ENCODE measurements at places on chromosomes 2 and 18.

DNA sequence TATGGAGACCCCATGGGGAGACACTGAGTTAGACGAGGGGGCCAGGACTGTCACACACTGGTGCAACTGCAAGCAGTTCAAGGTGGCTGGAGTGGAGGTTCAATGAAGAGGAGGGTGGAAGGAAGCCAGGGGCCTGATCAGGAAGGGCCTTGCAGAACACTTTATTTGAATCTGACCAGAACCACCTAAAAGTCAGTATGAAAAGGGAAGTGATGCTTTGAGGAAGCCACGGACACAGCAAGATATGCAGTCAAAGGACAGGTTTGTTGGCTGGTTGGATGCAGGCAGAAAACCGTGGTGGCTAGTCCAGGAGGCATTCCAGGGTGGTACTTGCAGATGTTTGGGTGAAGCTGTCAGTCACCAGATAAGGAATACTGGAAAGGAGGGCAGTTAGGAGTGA is 3.5 kb upstream of the FAM124B start:
- no peak for DNase-seq

DNA sequence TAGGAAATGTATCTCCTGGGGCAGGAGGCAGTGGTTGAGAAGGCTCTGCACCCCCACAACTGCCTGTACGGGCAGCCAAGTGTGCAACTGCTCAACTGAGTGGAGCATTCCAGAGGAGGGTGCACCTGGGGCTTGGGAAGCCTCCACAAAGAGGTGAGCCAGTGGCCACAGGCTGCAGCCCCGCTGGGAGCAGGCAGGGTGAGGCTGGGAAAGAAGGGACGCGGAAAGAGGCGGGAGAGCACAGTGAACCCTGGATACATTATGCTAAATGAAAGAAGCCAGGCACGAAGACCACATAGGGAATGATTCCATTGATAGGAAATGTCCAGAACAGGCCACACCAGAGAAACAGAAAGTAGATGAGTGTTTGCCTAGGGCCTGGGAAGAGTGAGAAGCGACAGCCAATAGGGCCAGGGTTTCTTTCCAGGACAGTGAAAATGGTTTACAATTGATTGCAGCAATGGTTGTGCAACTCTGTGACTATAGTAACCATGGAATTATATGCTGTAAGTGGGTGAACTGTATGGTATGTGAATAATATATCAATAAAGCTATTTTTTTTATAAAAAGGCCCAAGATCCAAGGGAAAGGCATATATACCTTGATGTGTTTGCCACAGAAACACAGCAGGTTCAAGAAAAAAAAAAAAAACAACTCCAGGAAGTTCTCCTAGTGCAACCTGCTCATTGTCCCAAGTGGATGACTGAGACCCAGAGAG is 82.4 kb downstream of the DDX1 start:
- DNase-seq: no peak

GRCh38 chr2:109202486-109202885 is 73.5 kb downstream of the SH3RF3 start:
- DNase-seq: no peak

- DNase-seq: no peak
Measured at GRCh38 chr2:201882353-201883090, 76.2 kb downstream of the CDK15 start.

- DNase-seq: no peak
Measured at GRCh38 chr18:13394801-13395200, 176.2 kb downstream of the LDLRAD4 start.

- no peak for DNase-seq
Measured at GRCh38 chr2:133847591-133847990, 279.3 kb upstream of the NCKAP5 start.

- DNase-seq: no peak
Measured at GRCh38 chr18:40878371-40878770, 1076.7 kb upstream of the PIK3C3 start.

GRCh38 chr2:143635936-143636335 is 506.7 kb downstream of the ARHGAP15 start:
- no peak for DNase-seq

DNA sequence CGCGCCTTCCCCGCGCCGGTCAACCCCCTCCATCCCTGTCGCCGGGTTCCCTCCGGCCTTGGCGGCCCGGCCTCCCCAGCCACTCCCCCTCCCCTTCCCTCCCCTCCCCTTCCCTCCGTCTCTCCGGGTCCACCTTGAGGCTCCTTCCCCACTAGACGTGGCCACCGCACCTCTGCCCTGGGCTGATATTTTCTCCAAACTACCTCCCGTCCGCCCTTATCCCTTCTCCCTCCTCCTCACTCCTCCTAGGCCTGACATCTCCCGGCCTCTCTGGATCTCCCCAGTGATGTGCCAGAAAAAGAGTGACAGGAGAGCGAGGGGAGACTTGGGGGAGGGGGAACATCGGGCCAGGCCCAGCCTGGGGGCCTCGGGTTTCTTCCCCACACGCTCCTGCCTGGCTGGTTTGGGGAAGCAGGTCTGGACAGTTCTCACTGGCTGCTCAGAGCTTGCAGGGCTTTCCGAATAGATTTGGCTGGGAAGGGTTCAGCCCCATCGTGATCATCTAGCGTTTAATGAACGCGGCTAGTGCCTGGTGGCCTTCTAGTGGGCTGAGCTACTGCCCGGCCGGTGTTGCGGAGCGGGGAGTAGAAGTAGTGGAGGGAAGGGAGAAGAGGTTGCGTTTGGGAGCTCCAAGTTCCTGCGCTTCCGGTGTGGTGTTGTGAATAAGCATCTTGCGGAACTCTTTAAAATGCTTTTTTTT is 641 bp downstream of the MAPRE3 start:
- no peak for DNase-seq

- no peak for DNase-seq
Measured at GRCh38 chr2:238105506-238106338, 5.6 kb downstream of the ESPNL start.

- DNase-seq: no peak
Measured at GRCh38 chr2:170525566-170525900, 189.6 kb upstream of the SP5 start.

All from stimulated activated CD8-positive, alpha-beta memory T cell treated with anti-CD3 and anti-CD28 coated beads, Interleukin-7, amount 100 ng/mL, for 1 hour (primary cell).